ENCODE measurements at places on chromosomes 16 and 17.

GRCh38 chr17:74619077-74619673, 4.4 kb downstream of the CD300E start:
- DNase-seq, result no peak

GRCh38 chr17:42660692-42661345, 1.7 kb downstream of the TUBG2 start:
- peak; percentile 74 for DNase-seq

GRCh38 chr17:58960068-58960467, 146.6 kb downstream of the TRIM37 start:
- no peak for DNase-seq

- no peak for DNase-seq
Observed at GRCh38 chr17:28385406-28385805, 13.9 kb downstream of the SARM1 start.

DNA sequence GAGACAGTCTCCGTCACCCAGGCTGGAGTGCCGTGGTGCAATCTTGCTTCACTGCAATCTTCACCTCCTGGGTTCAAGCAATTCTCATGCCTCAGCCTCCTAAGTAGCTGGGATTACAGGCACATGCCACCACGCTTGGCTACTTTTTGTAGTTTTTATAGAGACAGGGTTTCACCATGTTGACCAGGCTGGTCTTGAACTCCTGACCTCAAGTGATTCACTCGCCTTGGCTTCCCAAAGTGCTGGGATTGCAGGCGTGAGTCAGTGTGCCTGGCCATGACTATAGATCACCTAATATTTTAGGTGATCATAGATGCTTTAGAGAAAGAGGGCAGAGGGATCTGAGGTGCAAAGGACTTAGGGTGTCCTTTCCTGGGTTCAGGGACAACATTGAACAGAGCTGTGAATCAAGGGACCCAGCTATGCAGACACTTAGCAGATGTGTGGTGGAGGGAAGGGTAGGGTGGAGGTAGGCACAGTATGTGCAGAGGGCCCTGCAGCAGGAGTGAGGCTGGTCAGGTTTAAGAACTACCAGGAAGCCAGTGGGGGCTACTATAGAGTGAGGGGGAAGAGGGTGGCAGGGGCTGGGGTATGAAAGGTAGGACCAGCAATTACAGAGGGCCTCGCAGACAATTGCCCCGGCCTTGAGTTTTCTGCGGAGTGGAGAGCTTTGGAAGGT, 116.5 kb downstream of the CMIP start:
- no peak for DNase-seq

GRCh38 chr16:87201790-87202189, 115.4 kb downstream of the C16orf95 start:
- DNase-seq, result no peak

GRCh38 chr17:1197781-1198490, 18.2 kb upstream of the ABR start:
- DNase-seq, result no peak

GRCh38 chr16:72372087-72373045, 200.4 kb upstream of the PMFBP1 start:
- no peak for DNase-seq

GRCh38 chr16:28107232-28107631, 43.7 kb upstream of the GSG1L start:
- no peak for DNase-seq

DNA sequence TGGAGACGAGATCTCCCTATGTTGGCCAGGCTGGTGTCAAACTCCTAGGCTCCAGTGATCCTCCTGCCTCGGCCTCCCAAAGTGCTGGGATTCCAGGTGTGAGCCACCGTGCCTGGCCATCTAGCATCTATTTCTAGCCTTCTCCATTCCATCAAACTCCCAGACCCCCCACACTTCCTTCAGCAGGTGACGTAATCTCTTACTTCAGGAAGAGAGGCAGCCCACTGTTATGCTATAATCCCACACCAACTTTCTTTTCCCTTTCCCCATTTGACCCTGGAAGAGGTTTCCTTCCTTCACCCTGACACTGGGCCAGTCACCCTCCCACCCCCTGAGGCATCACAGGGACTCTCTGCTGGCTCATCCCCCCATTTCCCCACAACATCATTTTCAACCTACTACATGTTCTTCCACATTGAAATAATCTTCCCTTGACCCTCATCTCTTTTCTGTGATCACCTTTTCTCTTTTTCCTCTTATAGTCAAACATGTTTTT, 7.6 kb downstream of the ITGA2B start:
- DNase-seq, result no peak

DNA sequence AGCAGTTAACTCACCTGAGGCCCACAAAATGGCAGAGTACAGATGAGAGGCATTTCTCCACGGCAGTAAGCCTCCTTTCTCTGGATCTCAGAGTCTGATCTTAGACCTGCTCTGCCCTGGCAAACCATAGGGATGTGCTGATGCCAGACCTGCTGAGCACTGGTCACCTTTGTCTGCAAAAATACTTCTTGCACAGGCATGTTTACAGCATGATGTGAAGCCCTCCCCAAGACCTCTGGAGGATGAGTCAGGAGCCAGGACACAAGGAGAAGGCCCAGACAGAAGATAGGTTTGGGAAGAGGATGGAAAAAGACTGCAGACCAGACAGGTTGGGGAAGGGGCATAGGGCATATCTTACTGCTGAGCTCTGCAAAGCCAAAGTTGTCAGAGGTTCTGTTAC, 426.6 kb downstream of the PMP22 start:
- DNase-seq, result no peak

DNA sequence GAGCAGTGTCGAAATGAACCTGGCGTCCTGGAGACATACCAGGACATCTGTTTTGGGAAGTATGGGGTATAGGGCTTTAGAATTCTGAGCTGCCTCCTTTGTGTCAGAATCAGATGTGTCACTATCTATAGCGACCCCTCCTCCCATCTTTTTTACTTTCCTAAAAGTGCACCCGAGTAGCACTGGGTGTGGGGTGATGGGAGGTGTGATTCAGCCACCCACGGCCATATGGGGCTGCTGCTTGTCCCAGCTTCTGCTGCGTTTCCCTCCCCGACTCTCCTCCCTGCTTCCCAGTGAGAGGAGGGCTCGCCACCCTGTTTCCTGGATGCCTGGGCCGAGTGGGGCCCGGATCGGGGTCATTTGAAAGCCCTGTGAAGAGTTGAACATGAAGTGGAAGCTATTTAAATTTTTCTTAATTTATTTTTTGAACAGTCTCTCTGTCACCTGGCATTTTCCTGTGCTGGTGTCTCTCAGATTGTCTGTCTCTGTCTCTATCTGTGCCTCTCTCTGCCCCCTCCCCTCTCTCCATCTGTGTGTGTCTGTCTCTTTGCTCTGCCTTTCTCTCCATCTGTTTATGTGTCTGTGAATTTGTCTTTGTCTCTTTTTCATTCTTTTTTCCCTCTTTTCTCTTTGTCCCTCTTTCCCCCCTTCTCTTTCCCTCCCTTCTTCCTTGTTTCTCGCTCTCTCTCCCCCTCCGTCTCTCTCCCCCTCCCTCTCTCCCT, 638.8 kb upstream of the EEF2KMT start:
- DNase-seq, result no peak

DNA sequence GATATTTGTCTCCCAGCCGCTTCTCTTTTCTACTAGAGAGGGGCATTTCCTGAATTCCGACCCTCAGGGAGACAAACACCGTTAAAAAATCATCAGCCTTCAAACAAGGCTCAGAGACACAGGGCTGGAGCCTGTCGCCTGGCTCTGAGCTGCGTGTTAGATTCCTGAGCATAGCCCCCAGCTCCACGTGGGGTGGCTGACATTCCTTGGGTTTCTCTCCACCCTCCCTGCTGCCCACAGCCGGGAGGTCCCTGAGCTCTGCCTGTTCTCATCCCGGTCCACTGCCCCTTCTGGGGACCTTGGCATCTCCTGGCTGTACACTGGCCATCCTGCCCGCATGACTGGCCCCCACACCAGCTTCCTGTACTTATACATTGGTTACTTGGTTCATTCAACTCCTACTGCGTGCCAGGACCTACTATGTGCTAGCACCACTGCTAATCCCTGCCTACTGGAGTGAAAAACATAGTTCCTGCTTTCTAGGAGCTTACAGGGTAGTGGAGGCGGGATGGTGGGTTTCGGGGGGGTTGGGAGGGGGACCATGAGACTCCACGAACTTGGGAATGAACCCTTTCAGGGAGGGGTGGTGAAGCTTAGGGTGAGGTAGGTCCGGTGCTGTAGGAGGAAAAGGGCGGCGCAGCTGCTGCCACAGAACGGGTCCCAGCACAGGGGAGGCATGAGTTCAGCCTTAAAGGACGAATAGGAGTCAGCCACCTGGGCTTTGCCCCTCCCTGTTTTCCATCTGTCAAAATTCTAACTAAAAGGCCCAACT, 52.1 kb upstream of the TMEM132E start:
- DNase-seq, result no peak

All from COLO829 (cell line).